ENCODE measurements at places on chromosomes 11 and 22.

- no peak for DNase-seq
Observed at GRCh38 chr22:49638788-49639187, 188.9 kb downstream of the BRD1 start.

DNA sequence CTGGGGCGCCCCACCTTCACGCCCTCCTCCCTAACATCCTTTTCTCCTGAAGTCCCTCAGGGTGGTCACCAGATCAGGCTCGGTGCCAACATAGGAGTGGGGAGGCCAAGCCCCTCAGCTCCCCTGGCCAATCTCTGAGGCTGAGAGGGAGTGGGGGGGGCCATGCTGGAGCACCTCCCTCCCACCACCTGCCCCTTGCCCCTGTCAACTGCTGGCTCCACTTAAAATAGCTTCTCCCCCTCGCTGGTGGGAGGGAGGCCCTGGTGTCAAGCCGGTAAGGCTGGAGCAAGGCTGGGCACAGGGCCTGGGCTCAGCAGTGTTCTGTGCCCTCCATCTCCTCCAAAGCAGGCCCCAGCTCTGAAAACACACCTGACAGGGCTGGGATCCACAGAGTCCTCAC lies 4.9 kb downstream of the PLXNB2 start:
- no peak for DNase-seq

GRCh38 chr11:128889657-128890213 lies 1.4 kb upstream of the KCNJ5 start:
- DNase-seq, result no peak

DNA sequence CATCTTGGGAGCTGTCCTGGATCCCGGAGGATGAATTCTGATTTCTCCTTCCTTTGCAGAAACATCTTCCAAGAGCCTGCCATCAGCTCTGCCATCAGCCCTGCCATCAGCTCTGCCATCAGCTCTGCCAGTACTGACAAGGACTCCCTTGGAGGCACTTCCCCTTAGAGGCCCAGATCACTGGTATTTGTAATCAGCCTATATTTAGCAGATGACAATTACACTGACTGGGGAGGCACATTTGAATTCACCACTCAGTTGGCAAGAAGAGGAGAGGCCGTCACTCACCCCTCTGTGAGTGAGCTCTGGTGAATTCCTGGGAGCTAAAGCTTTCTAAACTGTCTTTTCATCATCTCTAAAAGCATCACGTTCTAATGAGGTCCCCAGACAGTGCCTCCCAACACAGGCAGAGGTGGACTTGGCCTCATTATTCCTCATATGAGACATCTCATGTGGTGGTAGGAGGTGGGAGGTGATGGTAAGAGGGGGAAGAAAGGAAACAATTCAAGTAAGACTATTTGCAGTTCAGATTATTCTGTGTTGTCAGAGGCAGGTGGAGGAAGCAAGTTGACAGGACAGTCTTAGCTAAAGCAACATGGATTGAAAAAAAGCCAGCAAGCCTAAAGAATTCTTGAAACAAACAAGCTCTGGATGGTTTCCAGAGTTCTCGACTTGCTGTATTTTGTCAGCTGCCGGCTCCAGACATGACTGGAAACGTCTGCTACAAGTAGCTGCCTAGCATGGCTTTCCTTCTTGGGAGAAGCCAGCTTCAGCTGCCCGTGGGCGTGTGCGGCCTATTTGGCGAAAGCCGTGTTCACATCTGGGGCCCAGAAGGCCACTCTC lies 771.7 kb downstream of the TBC1D22A start:
- DNase-seq, result no peak

DNA sequence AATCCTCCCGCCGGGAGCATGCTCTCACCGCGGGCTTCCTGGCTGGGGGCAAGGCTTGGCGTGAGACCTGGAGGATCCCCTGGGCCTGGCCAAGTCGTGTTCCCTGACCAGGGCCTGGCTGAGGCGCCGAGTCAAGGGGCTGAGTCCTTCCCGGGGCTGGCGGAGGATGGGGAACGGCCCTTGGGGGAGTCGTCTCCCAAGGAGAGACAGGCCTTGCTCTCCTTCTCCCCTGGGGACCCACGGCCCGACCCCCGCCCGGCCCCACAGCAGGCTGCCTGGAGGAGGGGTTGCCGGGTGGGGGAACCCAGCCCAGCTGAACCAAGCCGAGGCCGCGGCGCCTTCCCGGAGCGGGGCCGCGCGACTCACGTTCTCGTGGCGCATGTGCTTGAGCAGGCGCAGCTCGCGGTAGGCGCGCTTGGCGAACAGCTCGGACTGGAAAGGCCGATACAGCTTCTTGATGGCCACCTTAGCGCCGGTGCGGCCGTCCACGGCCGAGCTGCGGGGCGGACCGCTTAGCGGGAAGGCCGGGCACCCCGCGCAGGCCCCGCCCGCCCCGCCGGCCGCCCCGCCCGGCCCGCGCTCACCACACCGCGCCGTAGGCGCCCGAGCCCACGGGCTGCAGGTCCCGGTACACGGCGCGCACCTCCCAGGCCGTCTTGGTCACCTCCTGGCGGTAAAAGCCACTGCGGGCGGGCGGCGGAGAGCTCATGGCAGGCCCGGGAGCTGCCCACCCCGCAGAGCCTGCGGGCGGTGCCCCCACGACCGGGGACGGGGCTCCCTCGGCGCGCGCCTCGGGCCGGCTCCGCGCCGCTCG lies 475 bp downstream of the MAPK12 start:
- no peak for DNase-seq

DNA sequence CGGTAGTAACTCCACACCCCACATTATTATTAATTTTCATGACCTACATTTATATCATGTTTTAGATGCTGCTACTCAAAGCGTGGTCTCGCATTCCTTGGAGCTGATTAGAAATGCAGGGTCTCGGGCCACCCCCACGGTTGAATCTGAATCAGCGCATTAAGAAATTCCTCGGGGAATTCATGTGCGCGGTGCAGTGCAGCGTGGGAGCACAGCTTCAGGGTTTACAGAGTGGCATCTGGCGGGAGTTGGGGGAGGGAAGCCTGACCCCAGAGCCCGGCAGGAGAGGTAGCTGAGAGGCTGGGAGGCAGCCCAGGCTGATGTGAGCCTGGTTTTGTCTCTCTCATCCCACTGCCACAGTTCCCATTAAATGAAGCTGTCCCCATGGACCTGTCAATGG lies 48.1 kb upstream of the DAGLA start:
- DNase-seq, result no peak

GRCh38 chr11:18739685-18740084 lies 13.7 kb upstream of the IGSF22 start:
- DNase-seq, result no peak

GRCh38 chr11:63845303-63845702 lies 6.4 kb downstream of the MARK2 start:
- no peak for DNase-seq

DNA sequence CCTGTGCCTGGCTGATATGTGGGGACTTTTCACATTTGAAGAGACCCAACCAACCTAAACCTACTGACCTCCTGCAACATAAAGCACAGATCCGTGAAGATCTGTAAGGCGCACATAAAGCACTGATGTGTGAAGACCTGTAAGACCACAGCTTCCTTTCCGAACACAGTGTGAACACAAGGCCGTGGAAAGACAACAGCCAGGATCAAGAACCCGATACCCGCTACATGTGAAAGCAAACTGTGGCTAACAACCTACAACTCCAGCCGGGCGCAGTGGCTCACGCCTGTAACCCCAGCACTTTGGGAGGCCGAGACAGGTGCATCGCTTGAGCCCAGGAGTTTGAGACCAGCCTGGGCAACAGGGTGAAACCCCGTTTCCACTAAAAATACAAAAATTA lies 17.6 kb upstream of the PPFIA1 start:
- no peak for DNase-seq

Measured in cortex of kidney (tissue), 1 donor.